Activated CD4-positive, CD25-positive, alpha-beta regulatory T cell (primary cell): ENCODE measurements at places on chromosomes 3 and 15.

DNA sequence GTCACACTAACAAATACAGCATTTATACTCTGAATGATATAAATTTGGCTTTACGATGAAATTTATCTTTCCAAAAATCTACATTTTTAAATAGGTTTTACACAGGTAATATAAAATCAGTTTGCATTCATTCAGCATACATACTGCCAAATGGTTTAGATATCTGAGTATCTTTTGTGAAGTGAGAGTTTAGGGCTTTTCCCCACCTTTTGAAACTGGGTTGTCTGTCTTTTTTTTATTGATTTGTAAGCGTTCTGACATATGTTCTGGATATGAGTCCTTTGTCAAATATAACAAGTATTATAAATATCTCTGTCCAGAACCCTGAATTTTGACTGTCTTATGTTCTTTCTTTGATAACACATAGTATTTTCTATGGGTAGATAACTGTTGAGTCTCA lies 42.4 kb downstream of the GABPB1 start:
- no peak for DNase-seq

DNA sequence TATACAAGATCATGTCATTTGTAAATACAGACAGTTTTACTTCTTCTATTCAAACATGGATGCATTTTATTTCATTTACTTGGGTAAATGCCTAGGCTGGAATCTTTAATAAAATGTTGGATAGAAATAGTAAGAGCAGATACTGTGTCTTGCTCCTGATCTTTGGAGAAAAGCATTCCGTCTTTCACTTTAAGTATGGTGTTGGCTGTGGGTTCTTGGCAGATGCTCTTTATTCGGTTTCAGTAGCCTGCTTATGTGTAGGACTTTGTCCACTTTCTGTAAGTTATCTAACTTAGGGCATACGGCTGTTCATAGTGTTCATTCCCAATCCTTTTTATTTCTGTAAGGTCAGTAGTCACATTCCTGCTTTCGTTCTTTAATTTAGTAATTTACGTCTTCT lies 303.0 kb downstream of the ADAMTS17 start:
- no peak for DNase-seq

- no peak for DNase-seq
Observed at GRCh38 chr15:67253549-67254237, 768 bp downstream of the AAGAB start.

- DNase-seq, result no peak
Observed at GRCh38 chr3:145145461-145145860, 1015.5 kb downstream of the PLOD2 start.

DNA sequence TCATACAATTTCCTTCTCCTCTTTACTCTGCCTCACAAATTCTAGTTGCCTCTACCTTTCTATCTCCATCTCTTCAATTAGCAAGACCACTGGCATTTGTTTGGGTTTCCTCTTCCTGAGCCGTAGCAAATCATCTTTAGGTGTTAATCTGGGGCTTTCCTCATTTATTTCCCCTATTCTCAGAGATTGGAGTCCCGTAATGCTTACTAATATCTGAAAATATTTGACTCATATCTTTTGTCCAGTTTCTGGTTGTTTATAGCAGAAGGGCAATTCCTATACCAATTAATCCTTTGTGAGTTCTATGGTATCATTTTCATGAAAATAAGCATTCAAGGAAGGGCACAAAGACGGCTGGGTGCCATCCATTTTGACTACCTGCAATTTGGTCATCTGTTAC lies 103.7 kb downstream of the NR2E3 start:
- no peak for DNase-seq

GRCh38 chr15:81865850-81866537 lies 179.8 kb downstream of the MEX3B start:
- no peak for DNase-seq

DNA sequence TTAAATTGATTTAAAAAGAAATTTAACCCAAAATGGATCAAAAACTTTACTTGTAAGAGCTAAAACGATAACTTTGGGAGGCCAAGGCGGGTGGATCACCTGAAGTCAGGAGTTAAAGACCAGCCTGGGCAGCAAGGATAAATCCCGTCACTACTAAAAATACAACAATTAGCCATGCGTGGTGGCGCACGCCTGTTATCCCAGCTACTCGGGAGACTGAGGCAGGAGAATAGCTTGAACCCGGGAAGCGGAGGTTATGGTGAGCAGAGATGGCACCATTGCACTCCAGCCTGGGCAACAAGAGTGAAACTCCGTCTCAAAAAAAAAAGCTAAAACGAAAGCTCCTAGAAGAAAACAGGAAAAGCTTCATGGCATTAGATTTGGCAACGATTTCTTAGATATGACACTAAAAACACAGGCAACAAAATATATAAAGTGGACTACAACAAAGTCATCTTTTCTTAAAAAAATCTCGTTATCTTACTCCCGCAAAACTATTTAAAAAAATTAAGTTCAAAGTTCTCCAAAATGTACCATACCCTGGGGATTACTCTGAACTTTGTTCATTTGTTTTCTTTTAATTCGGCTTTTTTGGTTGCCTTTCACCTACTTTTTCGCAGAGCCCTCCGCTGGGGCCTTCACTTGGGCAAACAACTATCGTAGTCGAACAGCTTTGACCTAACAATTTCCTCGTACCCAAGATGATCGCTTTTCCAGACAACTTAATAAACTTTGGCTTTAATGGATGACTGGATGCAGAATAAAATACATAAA lies 2.9 kb downstream of the HDDC3 start:
- no peak for DNase-seq

DNA sequence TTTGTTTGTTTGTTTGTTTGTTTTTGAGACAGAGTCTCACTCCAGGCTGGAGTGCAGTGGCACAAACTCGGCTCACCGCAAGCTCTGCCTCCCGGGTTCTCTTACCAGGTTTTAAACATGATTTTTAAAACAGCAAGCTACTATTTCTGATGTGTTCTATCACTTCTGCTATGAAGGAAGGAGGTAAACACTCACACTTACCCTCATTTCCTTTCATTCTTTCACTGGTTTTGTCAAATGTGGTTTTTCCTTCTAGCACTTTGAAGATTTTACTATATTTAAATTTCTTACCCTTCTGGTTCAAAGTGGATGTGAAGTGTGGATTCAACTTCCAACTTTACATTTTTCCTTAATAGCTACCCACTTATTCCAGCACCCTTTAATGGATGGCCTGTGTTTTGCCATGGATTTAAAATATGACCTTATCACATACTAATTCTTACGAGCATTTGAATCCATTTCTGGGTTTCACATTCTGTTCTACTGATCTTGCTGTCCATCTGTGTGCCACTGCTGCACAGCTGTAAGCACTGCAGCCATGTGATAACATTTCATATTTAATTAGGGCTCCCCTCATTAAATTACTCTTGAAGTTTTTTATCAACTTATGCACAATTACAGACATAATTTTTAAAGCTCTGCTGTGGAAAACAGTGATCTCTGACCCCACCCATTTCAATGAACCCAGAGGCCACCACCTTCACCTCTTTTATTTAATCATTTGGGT lies 42.3 kb downstream of the TXNRD3 start:
- DNase-seq, result no peak

GRCh38 chr15:70967646-70968045 lies 75.0 kb downstream of the LRRC49 start:
- DNase-seq, result no peak

- DNase-seq, result no peak
Observed at GRCh38 chr15:78617516-78617915, 3.3 kb downstream of the CHRNA3 start.

GRCh38 chr15:101530224-101530958 lies 40.9 kb upstream of the PCSK6 start:
- no peak for DNase-seq

GRCh38 chr15:43826508-43827341 lies at the start of gene WDR76:
Gene WDR76 (plus strand): TSS chr15:43827002. CDS start chr15:43827033, 31 bp downstream.
- peak; percentile 45 for DNase-seq

GRCh38 chr3:46693038-46693891 lies at the start of gene ALS2CL:
Gene ALS2CL (minus strand): TSS chr3:46693679. CDS start chr3:46689440, 4,239 bp downstream.
- DNase-seq, result peak; percentile 49

DNA sequence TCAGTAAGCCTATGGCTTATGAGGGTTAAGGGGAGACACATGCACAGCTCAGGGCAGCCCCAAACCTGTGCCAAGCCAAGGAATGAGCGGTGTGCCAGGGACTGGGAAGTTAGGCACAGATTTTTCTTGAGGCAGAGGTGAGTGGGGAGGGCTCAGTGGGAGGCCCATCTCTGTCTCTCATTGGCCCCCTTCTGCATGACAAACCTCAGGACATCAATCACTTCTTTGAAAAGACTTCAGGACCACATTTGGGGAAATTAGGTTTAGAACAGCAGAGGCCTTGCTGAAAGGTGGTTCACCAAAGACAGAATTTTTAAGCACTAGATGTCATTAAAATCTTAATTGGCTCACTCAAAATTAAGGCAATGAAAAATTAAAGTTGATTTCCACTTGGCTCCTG lies 57.2 kb downstream of the RAB11A start:
- no peak for DNase-seq

DNA sequence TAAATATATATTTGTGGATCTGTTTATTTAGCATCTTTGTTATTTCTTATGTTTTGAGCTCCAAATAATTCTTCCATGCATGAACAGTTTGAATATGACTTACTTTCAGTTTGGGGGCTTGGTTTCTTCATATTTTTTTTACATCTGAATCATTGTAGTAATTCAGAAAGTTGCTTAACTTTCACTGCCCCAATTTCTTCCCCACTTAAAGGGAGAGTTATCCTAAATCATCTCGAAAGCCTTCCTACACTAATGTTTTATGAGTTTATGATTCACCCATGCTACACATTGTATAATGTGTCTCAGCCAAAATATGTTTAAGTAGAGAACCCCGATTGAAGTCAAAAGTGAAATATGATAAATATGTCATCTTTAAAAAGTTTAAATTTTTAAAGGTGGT lies 47.8 kb downstream of the SPRED1 start:
- no peak for DNase-seq

DNA sequence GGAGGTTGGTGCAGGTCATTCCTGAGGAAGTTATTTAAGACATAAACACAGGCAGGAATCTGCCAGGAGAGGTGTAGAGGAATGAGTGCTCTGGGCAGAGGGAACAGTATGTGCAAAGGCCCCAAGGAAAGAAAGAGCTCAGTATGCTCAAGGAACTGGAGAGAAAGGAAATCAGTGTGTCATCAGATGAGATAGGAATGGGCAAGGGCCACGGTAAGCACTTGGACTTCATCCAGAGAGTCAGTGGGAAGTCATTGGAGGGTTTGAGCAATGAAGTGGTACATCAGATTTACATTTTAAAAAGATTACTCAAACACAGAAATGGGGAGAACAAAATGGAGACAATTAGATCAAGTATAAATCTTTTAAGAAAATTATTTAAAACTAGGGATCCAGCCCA lies 272.2 kb downstream of the ADAMTSL3 start:
- DNase-seq, result no peak

DNA sequence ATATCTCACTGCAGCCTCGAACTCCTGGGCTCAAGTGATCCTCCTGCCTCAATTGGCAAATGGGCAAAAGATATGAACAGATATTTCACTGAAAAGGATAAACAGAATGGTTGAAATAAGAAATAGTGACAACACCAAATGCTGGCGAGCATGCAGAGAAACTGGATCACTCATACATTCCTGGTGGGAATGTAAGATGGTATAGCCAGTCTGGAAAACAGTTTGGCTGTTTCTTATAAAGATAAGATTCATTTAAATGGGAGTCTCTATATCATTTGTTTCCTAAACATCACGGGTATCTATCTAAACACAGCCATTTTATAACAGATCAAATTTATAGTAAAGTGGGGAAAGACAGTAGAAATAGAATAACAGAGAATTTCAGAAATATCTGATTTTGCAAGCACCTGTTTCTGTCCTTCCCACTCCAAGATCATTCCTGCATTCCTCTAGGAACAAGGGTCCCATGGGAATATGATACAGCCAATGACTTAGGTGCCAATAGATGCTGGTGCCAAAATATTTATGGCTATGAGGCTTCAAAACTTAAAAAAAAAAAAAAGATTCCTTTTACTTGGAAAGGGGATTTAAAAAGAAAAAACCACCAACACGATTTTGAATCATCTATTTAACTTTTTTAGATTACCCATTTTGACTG lies 9.9 kb upstream of the TFDP2 start:
- no peak for DNase-seq

- DNase-seq, result no peak
Observed at GRCh38 chr3:58049143-58049785, 41.0 kb downstream of the FLNB start.

DNA sequence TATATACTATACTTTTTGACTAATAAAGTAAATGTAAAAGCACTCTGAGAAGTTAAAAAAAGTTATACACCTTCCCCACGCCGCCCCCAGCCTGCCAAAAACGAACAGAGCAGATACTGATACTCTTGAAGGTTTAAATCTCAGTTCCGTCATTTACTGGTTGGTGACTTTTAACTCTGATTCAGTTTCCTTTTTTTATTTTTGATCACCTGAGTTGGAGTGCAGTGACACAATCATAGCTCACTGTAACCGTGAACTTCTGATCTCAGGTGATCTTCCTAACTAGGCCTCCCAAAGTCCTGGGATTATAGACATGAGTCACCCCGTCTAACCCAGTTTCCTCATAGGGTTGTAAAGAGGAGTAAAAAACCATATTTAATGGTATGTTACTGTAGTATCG lies 3.3 kb upstream of the TIPIN start:
- DNase-seq, result no peak

- no peak for DNase-seq
Observed at GRCh38 chr15:51106481-51106880, 11.8 kb upstream of the TNFAIP8L3 start.

DNA sequence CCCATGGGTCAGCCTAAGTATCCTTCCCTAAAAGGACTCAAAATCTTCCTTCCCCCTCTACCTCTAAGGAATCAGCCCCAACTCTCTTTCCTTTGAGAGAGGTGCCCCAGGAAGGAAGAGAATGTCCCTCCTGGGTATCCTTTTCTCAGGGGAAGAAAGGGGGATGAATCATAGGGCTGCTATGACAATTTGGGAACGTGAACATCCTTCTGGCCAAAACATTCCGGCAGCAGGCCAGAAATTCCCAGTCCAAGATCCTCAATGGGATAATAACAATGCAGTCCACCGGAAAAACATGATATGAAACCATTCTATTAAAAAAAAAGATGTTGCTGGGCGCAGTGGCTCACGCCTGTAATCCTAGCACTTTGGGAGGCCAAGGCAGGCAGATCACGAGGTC lies 50.8 kb upstream of the CACNA2D3 start:
- no peak for DNase-seq

- no peak for DNase-seq
Observed at GRCh38 chr15:74269362-74270035, 33.4 kb downstream of the CCDC33 start.

DNA sequence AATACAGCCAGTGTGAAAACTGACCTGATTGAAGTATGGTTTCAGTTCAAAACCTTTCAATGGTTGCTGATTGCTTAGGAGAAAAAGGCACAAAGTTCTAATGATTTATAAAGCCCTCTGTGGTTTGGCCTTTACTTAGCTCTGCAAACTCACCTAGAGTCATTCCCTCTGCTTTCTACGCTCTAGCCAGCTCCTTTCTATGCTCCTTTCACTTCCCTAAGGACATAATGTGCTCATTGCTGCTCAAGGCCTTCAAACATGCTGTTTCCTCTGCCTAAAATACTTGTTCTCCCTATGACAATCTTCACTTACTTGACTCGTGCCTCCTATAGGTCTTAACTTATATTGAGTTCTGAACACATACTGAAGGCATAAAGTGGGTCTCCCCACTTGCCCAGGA lies 19.0 kb downstream of the RPL39L start:
- DNase-seq, result no peak

GRCh38 chr3:25854214-25854613 lies 64.3 kb downstream of the OXSM start:
- DNase-seq, result no peak

- DNase-seq, result no peak
Observed at GRCh38 chr3:21484057-21484827, 266.8 kb downstream of the ZNF385D start.
